ENCODE measurements at places on chromosomes 1 and 21.

- no peak for DNase-seq
Observed at GRCh38 chr1:235138821-235139220, 10.2 kb upstream of the TOMM20 start.

GRCh38 chr1:119929643-119930315 is 33.5 kb upstream of the ADAM30 start:
- DNase-seq, result no peak

GRCh38 chr1:201376464-201377374 is 761 bp downstream of the TNNT2 start:
- DNase-seq, result peak; percentile 92

GRCh38 chr1:48789903-48790302 is 13.2 kb upstream of the BEND5 start:
- DNase-seq, result no peak

- DNase-seq, result no peak
Observed at GRCh38 chr1:58813361-58813760, 29.5 kb upstream of the JUN start.

- DNase-seq, result no peak
Observed at GRCh38 chr1:245956225-245956624, 550.9 kb downstream of the SMYD3 start.

- DNase-seq, result peak; percentile 55
Observed at GRCh38 chr1:203629507-203630082, 3.0 kb downstream of the ATP2B4 start.

DNA sequence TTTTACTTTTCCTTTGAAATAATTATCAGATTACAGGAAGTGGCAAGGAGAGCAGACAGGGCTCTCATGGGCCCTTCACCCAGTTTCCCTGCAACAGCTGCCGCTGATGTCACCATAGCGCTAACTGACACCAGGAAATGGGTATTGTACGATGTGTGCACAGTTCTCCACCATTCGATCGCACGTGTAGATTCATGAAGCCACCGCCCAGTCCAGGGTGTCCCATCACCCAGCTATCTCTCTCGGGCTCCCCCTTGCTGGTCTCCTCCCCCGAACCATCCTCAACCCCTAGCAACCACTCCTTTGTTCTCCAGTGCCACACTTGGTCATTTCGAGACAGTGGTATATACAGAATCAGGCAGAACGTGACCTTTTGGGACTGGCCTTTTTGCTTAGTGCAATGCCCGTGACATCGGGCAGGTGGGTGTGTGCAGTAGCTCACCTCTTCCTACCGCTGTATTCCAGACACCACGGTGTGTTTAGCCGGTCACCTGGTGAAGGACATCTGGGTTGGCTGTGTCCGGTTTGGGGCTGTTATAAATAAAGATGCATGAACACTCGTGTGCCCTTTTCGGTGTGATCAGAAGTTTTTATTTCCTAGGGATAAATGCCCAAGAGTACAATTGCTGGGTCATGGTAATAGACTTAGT is 118.4 kb downstream of the CRYAA start:
- DNase-seq, result no peak

- DNase-seq, result no peak
Observed at GRCh38 chr1:36055706-36056105, 28.2 kb upstream of the TEKT2 start.

DNA sequence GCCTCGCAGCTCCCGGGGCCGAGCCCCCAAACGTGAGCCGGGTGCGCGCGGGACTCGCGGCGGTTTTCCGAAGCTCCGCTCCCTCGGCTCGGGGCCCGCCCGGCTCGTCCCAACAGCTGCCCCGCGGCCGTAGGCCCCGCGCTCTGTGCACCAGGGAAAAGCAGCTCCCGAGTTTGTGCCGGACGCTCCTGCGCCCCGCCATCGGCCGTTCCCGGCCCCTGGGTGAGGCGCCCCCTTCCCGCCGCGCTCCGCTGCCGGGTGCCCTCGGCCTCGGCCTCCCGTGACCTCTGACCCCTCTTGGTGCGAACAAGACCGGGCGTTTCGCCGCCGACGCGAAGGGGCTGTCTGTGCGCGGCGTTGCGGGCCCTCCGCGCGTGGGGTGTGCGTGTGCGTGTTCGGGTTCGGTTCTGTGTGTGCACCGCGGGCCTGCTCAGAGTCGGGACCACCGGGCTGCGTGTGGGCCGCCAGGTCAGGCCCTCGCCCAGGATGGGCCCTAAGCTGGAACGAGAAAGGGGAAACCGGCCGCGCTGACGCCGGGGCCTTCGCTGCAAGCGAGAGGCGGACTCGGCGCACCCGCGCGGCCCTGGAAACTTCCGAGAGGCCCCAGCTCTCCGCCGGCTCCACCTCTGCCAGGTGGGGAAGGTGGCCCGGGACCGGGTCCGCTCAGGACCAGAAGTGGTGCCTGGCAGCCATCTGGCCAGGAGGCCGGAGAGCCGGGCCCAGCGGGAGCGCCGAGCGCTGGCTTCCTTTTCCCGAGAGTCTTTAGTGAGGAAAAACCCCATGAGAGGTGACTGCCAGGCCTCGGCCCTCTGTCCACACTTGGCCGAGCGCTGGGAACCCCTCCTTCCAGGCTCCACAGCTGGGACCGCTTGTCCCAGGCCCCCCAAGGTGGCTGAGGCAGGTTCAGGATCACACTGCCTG is 1.9 kb downstream of the PRDM16 start:
- DNase-seq, result peak; percentile 55

- DNase-seq, result peak; percentile 36
Observed at GRCh38 chr1:22341791-22342605, 109.7 kb upstream of the ZBTB40 start.

- no peak for DNase-seq
Observed at GRCh38 chr1:35555212-35555584, 2.0 kb downstream of the KIAA0319L start.

- DNase-seq, result no peak
Observed at GRCh38 chr1:235176486-235176885, 15.4 kb upstream of the RBM34 start.

- DNase-seq, result peak; percentile 72
Observed at GRCh38 chr1:153677718-153678518, 570 bp upstream of the NPR1 start.

Data from hepatic stellate cell (primary cell).